ENCODE measurements at places on chromosomes 12 and 14.
A peak's percentile ranks its signal among the peaks of the same experiment; 100 is the strongest.

DNA sequence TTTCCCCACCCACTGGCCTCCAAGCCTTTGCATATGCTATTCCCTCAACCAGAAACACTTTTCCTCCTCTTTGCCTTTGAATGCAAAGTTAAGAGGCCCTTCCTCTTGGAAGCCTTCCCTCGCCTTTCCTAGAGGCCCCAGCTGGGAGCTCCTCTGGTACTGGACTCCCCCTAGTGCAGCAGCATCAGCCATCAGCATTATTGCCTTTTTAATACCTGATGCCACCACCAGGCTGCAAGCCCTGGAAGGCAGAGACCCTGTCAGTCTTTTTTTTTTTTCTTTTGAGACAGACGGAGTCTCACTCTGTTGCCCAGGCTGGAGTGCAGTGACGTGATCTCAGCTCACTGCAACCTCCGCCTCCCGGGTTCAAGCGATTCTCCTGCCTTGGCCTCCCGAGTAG lies 19.1 kb upstream of the PLA2G1B start:
- DNase-seq: no peak

DNA sequence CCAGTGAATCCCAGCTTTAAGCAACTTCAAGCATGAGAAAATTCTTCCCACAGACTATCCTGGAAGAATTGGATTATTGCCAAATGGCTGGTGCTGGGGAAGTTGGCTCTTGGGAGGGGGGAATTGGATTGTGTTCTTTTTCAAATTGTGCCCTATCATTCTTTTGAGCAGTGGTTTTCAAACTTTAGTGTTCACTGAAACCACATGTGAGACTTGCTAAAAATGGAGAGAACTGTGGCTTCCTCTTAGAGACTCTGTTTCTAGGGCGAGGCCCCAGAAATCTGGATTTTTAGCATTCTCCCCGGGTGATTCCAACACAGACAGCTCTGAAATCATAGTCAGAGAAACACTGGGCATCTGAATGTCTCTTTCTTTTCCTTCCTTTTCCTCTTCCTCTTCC lies 14.3 kb upstream of the OTUB2 start:
- peak; percentile 58 for DNase-seq

DNA sequence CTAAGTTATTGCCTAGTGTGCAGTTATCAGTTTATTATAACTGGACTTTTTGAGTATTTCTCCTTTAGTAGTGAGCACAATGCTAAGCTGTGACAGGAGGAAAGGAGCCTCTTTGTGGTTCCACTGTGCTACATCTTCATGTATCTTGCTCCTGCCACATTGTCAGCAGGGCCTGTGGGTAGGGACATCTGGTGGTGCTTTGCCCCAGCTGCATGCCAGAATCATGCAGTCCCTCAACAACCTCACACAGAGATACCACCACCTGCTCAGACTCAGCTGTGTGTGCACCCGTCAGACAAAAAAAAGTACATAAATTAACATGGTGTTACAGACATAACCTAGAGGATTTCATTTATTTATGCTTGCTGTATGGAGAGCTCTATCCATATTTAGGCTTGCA lies 51.1 kb downstream of the MIS18BP1 start:
- DNase-seq: peak; percentile 13

DNA sequence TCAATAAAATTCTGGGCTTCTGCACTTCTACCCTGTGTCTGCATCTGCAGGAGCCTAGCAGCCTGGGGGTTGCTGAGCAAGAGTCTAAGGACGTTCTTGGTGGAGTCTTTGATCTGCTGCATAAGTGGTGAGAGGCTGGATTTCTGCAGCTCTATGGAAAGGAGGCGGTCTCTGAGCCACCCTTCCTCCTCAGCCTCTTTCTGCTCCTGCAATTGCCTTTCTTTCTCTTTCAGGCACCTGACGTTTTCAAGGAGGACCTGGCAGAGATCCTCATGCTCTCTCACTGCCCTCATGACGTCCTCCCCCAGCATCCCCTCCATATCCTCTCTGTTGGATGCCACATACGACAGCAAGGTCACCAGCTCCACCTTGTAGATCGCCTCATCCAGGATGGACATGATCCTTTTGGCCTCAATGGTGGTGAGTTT lies 13.6 kb upstream of the TPCN1 start:
- no peak for DNase-seq

DNA sequence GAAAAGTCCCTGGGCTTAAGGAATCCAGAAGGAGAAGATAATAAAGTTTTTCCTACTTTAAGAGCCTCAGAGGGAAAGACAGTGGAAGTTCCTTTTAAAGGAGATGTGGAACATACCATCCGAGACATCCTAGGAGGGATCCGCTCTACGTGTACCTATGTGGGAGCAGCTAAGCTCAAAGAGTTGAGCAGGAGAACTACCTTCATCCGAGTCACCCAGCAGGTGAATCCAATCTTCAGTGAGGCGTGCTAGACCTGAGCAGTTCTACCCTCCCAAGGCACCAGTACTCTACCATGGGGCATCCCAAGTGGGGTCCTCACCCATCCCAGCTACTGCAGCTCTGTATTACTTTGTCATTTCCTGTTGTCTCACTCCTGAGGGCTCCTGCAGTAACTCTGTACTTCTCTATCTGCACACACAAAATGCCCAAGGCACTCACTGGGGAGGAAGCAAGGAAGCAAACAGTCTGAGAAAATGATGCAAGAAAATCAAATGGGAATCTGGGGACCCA lies 3.8 kb downstream of the TINF2 start:
- no peak for DNase-seq

DNA sequence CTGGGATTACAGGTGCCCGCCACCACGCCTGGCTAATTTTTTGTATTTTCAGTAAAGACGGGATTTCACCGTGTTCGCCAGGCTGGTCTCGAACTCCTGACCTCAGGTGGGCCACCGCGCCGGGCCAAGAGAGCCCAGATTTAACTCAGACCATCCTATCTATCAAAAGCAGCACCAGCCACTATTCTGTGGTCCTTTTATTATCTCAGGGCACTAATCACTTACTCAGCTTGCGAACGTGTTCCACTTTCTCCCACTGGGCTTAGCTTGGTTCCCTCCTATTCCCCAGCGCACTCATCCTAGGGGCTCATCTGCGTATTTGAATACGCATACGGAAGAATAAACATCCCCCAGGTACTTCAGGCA lies 16.2 kb upstream of the AACS start:
- no peak for DNase-seq

- no peak for DNase-seq
Observed at GRCh38 chr12:43832463-43833168, 3.3 kb upstream of the TMEM117 start.

DNA sequence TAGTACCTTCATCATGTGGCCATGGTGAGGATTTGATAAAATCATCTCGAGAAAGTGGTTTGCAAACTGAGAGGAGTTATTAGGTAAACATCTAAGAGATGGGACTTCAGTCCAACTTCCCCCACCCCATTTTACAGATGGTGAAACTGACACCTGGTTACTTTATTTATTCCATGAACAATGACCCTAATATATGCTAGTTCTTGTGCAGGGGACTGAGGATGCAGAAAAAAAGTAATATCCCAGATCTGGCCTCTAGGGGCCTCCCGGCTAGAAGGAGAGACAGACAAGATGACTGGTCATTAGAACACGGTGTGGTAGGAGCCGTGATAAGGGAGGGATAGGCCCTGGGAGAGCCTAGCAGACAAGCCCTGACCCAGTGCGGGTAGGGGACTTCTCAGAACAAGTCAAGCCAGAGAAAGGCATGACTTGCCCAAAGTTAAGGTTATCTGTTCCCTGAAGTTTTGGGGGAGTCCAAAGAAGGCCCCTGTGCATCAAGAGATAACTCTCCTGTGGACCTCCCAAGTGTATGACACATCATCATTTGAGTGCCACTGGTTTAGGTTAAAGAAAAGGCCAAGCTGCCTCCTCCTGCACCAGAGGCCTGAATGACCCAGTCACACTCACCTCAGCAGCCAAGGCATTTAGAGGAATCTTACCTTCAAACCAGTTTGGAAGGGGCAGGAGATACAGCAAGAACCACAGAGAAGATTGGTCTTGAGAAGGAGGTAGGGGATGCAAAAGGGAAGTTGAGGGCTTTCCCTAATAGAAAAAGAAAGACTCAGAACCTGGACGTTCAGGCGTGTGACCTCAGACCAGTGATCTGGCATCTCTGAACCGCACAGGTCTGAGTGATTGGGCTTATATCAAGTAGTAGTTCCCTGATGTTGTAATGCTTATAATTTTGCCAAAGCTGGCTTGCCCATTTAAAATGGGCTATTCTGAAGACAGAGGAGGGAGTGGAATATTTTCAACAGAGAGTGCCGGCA lies 1.6 kb downstream of the CMKLR1 start:
- no peak for DNase-seq

All from astrocyte of the hippocampus (primary cell).